ENCODE measurements at places on chromosomes 6 and 20.

DNA sequence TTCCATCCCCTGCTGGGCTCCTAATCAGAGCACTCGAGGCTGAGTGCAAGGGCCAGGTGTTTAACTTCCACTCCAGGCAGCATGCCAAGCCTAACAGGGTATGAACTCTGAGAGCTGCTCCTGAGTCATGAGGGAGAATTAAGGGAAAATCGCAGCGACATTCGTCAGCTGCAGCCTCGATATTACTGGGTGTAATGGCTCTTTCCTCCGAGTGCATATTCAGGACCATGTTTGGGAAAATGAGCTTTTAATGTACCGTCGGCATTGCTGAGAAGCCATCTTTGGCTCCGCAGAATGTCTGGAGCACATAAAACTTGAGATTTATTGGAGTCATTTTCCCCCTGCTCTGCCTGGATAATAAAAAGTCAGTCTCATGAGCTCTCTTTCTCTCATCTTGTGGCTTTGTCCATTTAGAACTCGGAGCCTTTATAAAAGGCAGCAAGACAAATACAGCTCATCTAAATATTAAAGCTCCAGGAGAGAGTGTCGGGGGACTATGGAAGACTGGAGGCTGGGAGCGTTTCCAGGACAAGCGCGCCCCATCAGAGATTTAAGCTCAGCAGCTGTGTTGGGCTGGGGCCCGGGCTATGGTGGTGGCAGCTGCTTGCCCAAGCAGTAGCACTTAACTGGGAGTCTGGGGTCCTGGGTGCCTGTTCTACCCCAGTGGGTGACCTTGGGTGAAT, 103.7 kb downstream of the TOX2 start:
- no peak for DNase-seq

DNA sequence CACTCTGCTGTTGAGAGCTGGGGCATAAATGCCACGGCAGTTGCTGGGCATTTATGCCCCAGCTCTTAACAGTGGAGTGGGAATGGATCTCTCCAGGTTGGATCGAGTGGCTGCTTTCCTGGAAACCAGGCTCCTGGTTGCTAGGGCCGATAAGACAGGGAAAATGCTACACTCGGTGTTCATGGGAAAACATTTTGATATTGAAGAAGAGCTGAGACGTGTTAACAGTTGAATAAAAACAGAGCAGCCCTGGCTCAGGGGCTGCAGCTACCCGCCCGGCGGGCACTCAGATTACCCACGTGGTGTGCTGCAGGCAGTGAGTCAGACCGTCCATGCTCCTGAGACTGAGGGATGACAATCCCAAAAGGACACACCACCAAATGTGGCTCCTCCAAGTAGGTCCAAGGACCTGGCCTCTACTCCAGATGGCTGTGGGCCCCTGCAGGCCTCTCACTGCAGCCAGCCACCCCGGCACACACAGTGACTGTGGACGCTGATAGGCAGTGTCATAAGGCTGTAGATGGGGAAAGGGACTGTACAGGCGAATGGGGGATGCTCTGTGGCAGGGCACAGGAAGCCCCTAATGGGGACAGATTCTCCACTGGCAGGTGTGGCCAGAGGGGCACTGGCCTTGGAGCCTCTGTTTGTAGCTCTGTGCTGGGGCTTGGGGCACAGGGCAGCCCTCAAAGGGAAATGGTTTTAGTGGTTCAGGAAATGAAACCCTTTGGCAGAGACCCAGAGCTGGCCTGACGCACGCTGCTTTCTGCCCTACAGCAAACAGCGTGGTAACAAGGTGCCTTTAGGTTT, 237.8 kb downstream of the LY86 start:
- DNase-seq: peak; percentile 53

DNA sequence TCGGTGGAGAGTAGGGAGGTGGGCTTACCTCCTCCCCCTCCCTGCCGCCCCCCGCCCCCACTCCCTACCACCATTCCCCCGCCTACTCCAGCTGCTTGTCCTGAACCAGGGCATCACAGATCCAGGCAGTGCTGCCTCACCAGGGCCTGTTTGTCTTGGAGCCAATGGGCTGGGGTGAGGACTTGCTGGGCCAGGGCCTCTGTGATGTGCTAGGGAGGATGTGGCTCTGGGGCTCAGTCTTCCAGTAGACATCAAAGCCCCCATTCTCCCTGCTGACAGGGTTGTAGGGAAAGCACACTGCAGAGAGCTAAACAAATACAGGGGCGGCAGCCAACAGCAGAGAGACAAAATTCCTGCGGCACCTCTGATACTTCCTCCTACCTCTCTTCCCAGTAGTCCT, 48.2 kb upstream of the NXT1 start:
- no peak for DNase-seq

DNA sequence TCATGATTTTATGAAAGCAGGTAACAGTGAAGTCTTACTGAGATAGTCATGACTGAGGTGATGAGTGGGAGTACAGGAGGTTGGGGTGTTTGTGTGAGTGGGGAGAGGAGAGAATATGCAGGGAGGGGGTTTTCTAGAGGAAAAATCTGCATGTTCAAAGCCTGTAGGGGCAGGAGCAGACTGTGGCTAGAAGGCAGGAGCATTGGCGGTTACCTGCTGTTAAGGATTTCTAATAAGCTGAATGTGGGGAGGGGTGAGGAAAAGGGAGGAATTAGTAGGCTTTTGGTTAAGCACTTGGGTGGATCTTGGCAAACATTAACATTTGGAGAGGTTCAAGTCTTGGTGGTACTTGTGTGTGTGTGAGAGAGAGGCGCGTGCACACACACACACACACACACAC, 70.8 kb downstream of the EYA4 start:
- no peak for DNase-seq

GRCh38 chr6:7260291-7261031, 52.5 kb downstream of the SSR1 start:
- DNase-seq: no peak

GRCh38 chr6:16438718-16439591, 200.6 kb downstream of the GMPR start:
- DNase-seq: peak; percentile 62

DNA sequence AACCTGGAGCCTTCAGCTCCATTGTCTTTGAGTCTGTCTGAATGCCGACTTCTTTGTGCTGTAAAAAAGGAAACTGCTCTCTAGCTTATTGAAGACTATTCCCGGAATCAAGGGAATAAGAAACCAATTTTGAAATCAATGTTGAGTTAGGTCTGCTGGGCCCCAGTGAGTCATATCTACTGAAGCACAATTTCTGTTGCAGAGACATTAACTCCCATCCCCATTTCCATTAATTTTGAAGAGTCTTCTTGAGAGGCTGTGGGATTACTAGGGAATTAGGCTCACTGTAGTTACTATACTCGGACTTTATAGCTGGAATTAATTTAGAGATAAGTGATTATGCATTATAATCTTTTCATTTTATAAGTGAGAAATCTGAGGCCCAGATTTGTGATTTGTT, 116.7 kb downstream of the SLC35F1 start:
- DNase-seq: no peak

DNA sequence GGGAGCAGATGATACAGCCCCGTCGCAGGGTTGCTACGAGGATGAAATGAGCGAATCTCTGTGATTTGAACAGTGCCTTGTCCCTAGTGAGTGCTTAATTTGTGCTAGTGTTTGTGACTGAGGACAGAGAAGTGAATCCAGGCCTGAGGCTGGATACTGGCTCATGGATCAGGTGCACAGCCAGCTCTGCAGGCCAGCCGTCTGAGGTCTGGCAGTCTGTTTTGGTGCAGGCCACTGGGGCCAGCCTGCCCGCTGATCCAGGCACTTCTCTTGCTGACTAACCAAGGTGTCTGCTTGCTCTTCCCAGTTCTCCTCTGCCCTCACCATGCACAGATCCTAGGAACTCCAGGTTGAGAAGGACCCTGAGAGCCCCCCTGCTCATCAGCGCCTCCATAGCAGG, 181.0 kb downstream of the LRFN2 start:
- no peak for DNase-seq

- DNase-seq: no peak
These were observed 85.0 kb upstream of the PMEPA1 start for GRCh38 chr20:57794600-57795341.

DNA sequence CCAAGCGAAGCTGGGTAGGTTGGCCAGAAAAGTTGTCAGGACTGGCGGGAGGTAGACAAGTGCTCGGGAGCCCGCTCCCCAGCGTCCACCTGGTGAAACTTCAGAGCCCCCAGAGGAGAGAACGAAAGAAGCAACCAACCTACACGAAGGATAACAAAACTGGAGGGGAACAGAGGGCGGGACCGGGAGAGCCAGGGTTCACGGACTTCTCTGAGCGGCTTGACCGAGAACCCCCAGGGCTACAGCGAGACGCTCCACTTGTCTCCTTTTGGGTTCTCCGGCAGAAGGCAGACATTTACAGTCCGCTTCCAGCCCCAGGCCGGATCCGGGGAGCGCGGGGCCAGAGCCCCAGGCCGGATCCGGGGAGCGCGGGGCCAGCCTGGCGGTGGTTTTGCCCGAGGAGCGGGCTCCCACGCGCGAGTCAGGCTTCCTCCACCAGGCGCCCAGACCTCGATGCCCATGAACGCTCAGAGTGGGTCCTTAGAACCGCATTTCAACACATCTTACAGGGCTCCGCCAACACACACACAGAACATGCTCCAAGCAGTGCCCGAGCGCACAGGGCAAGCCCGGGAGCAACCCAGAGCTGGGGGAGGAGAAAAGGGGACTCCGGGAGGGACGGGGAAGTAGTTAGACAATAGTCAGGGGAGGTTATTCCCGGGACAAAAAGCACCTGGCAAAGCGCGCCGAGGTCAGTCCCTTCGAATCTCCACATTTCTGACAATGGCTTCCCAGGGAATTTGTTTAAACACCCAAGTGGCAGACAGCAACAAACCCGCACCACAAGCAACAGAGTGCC, 1.1 kb downstream of the PTPRK start:
- peak; percentile 34 for DNase-seq

GRCh38 chr6:114431641-114432040, 88.8 kb upstream of the HS3ST5 start:
- no peak for DNase-seq

- DNase-seq: no peak
These were observed 10.1 kb upstream of the ZBTB12 start for GRCh38 chr6:31911826-31912585.

GRCh38 chr6:32415521-32416019, 8.6 kb upstream of the BTNL2 start:
- DNase-seq: peak; percentile 79

DNA sequence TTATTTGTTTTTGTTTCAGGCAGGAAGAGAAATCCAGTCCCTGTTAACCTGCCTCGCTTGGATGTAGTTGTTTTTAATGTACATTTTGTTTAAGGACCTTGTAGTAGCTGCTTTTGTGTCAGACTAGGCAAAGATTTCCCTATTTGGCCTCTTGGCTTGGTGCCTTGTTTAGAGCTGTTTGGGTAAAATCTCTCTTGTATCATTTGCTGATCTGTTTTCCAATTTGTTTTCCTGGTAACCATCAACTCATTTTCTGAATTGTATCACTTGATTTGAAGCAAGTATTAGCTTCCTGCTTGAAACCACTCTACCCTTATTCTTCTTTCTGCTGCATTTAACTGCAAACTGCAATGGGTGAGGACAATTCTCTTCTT, 160.7 kb downstream of the ZFAND3 start:
- DNase-seq: no peak

GRCh38 chr20:23680146-23680545, 8.7 kb downstream of the CST4 start:
- DNase-seq: no peak

DNA sequence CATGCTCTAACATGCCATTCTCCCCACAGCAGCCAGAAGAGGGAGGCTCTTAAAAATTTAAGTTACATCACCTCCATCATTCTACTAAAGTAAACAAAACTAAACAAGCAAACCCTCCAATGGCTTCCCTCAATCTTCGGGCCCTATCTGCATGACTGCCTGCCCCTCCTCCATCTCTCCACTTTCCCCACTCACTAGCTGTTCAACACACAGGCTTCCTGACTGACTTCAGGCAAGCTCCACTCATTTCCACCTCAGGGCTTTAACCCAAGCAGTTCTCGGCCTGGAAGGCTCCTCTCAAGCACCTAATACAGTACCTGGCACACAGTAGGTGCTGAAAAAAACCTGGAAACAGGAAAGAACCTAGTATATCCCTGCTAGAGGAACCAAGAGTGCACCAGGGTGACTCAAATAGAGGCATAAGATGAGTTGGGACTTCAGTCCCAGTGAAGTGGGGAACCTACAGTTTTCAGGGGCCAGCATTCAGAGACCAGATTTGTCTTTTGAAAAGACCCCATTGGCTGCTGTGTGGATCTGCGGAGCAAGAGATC, 2.8 kb downstream of the AHCY start:
- DNase-seq: no peak

GRCh38 chr6:11424395-11425034, 113.0 kb upstream of the TMEM170B start:
- no peak for DNase-seq

DNA sequence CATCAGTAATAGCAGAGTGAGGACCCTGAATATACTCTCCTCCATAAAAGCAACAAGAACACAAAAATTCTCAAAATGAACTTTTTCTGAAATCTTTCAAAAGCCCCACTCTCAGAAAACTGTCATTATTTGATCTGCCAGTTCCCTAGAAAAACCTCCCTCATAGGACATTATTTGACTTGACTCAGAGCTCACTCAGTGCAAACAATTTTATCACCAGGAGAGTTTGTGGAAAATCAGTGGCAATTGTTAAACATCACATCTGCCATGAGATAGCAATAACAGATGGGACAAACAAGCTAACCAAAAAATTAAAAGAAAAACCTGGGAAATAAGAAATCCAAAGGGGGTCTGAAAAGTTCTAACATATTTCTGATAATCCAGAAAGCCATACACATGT, 100.0 kb downstream of the ATG5 start:
- DNase-seq: no peak

DNA sequence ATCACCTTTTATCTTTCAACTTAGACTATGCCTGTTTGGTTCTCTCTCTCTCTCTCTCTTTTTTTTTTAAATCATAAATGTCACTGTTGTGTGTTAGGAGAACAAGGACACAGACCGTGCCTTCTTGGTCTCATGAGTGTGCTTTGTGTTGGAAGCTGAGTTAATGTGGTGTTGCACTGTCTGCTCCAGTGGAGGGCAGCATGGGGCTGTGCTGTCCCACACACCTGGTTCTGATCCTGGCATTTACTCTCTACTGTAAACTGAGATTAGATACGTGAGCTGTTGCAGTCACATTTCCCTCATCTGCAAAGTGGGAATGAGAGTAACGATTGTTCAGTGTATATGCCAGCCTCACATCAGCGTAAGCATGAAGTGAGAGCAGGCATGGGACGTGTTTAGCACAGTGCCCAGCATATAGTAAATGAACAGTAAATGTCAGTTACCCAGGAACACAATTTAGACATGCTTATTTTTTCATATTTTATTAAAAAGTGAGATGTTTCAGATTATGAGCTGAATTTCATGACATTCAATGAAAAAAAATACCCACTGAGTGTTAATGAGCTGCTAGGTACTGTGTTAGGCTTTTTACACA, 161.1 kb downstream of the FARS2 start:
- DNase-seq: no peak

DNA sequence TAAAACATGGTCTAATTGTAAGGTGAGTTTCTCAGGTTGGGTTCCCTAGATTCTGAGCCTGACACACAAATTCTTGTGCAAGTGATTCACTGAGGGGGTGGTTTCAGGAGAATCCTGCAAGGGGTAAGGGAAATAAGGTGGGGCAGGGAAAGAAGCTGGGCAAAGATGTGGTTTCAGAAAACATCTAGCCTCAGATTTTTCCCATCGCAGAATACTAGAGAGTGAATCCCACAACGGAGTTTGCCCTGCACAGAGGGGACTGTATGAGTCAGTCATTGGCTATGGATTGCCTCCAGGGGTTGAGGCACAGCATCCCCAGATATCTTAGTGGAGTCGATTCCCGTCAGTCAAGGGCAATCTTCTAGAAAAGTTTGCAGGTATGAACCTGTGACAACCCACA, 65.2 kb downstream of the PRL start:
- DNase-seq: no peak

Measured in activated CD4-positive, alpha-beta T cell treated with anti-CD3 and anti-CD28 coated beads, Interleukin-10, Interleukin-2, amounts not matched to agents 100 ng/mL and 50 ng/mL, durations not matched to agents 16 hours and 8 hours (primary cell).